Activated CD8-positive, alpha-beta memory T cell treated with anti-CD3 and anti-CD28 coated beads for 36 hours (primary cell): ENCODE measurements at places on chromosomes 11 and 22. TPM values are rescaled to one million over a fixed set of nuclear protein-coding genes. Genes with fewer than 3 reads are reported as not detected.

The APLNR gene
- total RNA-seq = not detected

The OR8H2 gene
- not detected for total RNA-seq

The SMIM35 gene
- total RNA-seq = 0.32 TPM

The GSTT2 gene
- not detected for total RNA-seq

The UPK2 gene
- total RNA-seq = not detected

The GGT5 gene
- total RNA-seq = not detected

The OR6T1 gene
- not detected for total RNA-seq

The PNPLA3 gene
- total RNA-seq = 0.42 TPM

The NCF4 gene
- 7.3 TPM for total RNA-seq

The SPTBN2 gene
- 0.59 TPM for total RNA-seq

The ROBO4 gene
- total RNA-seq = not detected

The TRIM29 gene
- total RNA-seq = not detected

The H19 gene
- total RNA-seq = not detected

The SYT8 gene
- not detected for total RNA-seq

The OR4D5 gene
- not detected for total RNA-seq

The TH gene
- total RNA-seq = not detected

The MUC15 gene
- not detected for total RNA-seq

The MIAT gene
- 16.9 TPM for total RNA-seq
